Activated CD8-positive, alpha-beta T cell treated with anti-CD3 and anti-CD28 coated beads for 36 hours (primary cell): ENCODE measurements at places on chromosomes 13 and 19. TPM values are rescaled to one million over a fixed set of nuclear protein-coding genes. Genes with fewer than 3 reads are reported as not detected.

- DNase-seq: no peak
These were observed 5.5 kb upstream of the ZNF175 start for GRCh38 chr19:51565583-51565982.

DNA sequence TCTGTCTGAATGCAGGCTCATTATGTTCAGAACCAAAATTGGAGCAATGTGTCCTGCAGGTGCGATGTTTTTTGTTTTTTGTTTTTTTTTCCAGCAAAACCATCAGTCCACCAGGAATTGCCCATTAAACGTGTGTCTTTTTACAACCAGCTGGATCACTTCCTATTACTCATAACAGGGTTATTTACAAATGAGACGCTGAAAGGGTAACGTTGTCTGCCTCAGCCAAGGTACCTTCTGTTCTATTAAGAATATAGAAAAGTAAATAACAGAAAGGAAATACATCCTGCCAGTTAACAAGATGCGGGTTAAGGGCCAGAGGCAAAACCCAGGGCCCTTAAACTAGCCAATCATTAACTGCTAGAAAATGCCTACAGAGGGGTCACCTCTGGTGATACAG, 590.4 kb downstream of the TBC1D4 start:
- no peak for DNase-seq

- DNase-seq: no peak
These were observed 63.7 kb upstream of the F7 start for GRCh38 chr13:113041896-113042295.

Gene C19orf38
- 1.3 TPM for total RNA-seq

- no peak for DNase-seq
These were observed 12.8 kb upstream of the DHRS12 start for GRCh38 chr13:51816604-51817249.

DNA sequence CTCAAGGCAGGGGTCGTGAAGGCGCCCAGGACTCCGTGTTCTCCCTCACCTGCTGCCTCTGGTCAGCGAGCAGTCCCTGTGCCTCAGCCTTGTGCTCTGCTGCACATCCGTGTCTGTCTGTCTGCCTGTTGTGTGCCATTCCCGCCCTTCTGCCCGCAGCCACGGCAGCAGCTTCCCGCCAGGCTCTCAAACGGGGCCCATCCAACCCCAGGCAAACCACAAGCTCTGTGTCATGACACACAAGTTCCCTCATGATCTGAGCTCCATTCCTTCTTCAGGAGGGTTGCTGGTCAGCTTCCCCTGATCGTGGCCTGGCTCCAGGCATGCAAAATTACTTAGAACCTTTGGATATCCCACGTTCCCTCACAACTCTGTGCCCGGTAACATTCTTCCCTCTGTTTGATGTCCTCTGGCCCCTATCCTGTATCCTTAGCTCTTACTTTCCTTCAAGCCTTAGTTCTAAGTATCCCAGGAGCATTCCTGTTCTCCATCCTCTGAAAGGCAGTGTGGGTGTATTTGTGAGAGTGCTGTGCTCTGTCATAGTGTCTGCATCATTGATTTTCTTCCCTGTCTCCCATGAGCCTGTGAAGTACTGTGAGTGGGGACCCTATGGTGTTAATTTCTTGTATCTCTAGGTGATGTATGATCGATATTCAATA, 3.2 kb downstream of the GPR183 start:
- DNase-seq: no peak

- peak; percentile 72 for DNase-seq
These were observed 221.7 kb downstream of the KCNRG start for GRCh38 chr13:50236898-50237318.

DNA sequence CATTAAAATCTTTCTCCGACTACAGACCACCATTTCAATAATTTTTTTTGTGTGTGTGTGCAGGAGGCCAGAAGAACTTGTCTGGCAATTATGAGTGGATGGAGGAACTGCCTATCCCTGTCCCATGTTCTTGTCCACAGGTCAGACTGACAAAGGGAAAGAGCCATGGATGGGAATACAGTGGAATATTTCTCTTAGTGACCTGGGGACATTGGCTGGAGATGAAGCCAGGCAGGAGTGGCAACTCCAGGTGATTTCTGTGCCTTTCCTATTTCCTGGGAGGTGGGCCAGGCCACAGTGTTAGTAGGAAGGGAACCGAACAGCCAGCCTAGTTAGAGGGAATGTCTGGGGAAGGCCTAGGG, 3.7 kb downstream of the PSG9 start:
- DNase-seq: no peak

DNA sequence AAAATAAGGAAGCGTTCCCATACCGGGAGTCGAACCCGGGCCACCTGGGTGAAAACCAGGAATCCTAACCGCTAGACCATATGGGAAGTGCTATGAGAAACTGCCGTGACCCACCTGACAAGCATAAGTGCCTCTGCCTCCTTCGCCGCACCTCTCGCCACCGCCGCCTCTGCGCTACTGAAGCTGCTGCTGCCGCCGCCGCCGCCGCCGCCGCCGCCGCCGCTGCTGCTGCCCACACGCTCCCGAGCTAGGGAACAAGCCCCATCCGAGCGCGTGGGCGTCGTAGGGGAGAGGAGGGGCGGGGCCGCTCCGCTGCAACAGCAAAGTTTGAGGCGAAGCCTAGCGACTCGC, 610 bp upstream of the WBP4 start:
- peak; percentile 94 for DNase-seq

DNA sequence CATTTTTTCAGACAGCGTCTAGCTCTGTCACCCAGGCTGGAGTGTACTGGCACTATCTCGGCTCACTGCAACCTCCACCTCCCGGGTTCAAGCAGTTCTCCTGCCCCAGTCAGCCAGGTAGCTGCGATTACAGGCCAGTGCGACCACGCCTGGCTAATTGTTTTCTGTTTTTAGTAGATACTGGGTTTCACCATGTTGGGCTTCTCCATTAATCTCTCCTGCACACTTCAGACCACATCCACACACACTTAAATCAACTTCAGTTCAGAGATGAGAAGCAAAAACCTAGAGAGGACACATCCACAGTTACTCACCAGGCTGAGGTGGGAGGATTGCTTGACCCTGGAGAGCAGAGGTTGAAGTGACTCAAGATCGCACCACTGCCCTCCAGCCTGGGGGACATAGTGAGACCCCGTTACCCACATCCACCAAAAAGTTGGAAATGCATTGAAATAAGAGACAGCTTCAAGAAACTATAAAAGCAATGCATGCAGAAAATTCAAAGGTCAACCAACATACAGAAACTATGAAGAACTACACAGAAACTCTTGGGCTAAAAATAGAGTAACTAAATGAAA, 42.3 kb downstream of the ZNF611 start:
- DNase-seq: no peak

Gene TNNI3
- not detected for total RNA-seq

DNA sequence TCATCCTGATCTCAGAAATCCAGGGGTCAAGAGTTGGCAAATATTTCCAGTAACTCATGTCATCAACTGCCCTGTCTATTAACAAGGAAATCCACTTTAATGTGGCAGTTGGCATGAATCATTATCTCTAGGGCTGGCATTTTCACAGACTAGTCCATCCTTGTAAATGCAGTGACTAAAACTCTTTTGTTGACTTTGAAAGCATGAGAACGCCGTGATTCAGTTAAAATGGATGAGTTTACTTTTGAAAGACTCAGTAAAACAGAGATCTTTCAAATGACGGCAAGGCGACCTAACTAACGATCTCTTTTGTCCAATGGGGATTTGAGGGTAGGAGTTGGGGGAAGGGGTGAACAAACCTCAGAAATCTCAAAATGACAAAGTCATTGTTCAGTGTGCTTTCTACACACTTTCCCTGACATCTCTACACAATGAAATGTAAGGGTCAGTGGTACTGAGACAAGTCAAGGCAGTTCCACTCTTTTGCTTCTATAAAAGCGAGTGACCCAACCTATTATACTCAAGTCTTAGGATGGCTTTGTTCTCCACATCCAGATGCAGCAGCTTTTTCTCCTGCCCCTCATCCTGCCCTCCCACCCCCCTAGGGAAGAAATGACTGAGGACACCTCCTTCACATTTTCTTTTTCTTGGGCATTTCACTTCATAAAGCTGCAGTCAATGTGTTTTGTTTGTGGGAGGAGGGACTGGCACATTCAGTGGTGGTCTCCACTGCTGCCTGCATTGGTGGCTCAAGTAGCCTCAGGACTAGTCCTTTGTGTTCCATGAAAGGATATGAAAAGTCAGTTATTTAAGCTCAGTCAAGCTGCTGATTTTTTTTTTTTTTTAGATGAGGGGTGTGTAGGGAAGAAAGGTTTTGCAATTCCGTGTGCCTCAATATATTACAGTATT, 200.5 kb downstream of the ABCC4 start:
- DNase-seq: no peak

DNA sequence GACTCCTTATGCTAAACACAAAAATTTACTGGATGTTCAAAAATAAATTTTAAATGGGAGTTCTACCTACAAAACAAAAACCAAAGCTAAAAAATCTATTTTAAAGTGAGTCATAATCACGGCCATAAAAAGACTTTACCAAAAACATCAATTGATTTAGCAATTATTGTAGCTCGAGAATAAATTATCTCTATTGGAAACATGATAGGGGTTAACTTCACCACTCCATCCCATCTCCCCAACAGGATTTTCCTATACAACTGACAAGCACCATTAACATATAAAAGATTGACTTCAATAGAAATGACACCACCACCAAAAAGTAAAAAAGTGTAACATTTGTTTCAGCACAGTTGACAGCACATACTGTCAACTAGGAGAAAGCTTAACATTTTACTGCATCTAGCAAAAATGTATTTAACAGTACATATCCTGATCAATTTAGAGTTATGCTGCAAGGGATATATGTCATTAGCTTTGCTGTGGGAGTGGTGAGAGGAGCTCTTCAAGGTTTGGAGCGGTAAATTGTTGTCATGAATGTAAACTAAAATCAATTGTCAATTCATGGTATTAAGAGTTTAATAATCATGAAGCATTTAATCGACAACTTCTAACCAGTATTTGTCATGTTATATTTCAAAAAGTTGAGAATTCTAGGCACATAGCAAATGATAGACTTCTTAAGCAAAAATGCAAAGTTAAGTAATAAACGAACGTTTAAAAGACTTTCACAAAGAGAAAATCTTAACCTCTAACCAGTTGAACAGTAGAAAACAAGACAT, 3.8 kb downstream of the UBL3 start:
- no peak for DNase-seq

DNA sequence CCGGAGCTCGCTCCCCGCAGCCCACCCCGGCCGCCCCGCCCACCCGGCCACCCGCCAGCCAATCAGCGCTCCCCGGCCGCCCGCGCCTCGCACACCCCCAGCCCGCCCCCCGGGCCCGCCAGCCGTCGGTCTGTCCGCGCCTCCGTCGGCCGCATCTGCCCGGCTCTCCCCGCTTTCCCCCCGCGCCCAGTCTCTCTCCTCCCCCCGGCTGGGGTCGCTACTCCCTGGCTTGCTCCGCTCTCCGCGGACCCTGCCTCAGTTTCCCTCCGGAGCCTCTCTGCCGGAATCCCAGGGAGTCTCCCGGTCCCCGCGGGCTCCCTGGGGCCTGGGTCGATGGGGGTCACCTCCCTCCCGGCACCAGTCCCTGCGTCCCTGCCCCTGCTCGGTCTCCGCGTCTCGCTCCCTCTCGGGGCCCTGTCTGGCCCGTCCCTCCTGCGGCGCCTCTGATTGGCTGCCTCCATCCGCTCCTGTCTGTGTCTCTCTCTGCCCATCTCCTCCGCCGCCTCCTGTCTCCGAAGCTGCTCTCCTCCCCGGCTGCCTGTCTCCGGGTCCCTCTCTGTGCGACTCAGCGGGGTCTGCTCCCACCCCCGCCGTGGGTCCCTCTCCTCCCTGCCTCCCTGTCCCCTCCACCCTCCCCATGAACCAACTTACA, 484 bp downstream of the IL11 start:
- peak; percentile 66 for DNase-seq

DNA sequence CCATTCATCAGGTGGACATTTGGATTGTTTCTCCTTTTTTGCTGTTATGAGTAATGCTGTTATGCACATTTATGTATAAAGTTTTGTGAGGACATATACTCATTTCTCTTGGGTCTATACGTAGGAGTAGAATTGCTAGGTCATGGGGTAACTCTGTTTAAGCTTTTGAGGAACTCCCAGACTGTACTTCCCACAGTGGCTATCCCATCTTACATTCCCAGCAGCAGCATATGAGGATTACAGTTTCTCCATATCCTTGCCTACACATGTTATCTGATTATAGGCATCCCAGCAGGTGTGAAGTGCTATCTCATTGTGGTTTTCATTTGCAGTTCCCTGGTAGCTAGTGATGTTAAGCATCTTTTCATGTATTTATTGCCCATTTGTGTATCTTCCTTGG, 5.9 kb downstream of the ZSCAN22 start:
- DNase-seq: no peak

Gene NUMBL
- total RNA-seq: 13.7 TPM

Gene DCT
- total RNA-seq: not detected

- DNase-seq: no peak
These were observed 65.1 kb downstream of the SPACA7 start for GRCh38 chr13:112441226-112441625.

Gene PDX1
- not detected for total RNA-seq

Gene C19orf67
- not detected for total RNA-seq

- no peak for DNase-seq
These were observed 66.7 kb downstream of the RFC3 start for GRCh38 chr13:33884531-33885220.

DNA sequence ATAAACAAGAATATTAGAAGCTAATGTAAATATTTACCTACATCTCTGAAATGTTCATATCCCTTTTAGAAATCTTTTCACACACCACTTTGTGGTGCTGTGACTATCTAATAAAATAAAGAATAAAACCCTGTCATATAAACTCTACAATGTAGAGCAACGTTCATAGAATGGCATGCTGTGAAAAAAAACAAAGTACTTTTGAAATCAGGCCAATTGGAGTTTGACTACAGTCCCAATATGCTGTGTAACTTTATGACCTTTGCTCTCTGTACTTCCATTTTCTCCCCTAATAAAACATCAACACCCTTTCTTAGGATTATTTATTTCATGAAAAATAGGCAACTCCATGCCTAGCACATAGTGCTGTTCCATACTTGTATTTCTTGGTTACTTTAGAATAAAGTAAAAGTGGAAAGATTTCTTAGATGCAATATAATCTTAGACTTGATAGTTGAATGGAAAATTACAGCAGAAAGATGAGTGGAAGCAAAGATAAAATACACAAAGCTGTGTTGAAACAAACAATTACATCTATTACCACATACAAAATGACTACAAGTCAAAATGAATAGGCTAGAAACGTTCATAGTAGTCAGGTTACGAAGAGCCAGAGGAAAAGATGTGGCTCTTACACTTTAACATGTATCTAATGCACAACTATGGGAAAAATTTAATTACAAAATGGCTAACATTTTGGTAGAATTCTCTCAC, 613.2 kb upstream of the SLITRK5 start:
- DNase-seq: no peak

Gene DOCK6
- total RNA-seq: 7.9 TPM
